ENCODE measurements at places on chromosomes 3 and 15. TPM values are rescaled to one million over a fixed set of nuclear protein-coding genes. Genes with fewer than 3 reads are reported as not detected.

DNA sequence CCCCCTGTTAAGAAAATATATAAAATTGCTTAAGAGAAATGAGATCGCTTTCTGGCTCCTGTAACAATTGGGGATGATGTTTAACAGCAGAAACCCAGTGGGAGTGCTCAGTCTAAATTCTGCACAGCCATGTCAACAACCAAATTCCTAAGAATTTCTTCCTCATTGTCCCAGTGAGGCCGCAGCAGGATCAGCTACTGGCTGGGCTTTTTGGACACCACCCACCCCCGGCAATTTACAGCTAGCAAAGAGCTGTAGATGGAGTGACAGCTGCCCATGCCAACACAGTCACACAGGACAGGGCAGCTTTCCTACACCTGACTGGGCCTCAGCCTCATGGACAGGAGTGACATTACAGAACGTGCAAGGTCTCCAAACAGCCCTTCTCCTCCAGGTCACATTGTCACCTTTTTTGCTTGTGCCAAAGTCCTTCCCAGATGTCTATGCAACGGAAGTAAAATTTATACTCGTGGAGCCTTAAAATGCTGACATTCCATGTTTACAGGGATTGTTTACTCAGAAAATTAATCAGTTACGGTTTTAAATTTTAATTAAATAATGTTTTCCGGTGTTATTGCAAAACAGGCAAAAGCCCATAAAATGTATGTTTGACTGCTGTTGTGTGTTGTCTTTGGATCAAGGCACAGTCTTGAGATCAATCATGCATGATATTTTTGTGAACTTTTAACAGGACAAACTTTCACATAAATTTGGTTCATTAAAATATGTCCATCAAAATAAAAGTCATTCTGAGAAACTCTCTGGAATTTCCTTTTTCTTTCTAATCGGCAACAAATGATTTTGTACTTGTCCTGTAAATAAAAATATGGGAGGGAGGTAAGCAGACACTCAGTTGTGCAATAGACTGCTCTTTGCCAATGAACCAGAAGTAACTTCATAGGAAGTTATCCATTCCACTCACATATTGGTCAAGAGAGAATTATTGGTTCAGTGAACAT, 943.2 kb downstream of the MCTP2 start:
- DNase-seq = peak; percentile 21
- H3K27me3 ChIP-seq = no peaks in the 10 kb centered on the region
- H3K36me3 ChIP-seq = no peaks in the 10 kb centered on the region
- H3K27ac ChIP-seq = no peak overlapping the region
- H3K4me3 ChIP-seq = no peak overlapping the region

GRCh38 chr3:55802816-55803215, 315.7 kb upstream of the WNT5A start:
- no peak for DNase-seq
- no peaks in the 10 kb centered on the region for H3K27me3 ChIP-seq
- H3K4me1 ChIP-seq = no peaks in the 10 kb centered on the region
- H3K4me3 ChIP-seq = no peak overlapping the region

- no peaks in the 10 kb centered on the region for H3K27me3 ChIP-seq
- no peak overlapping the region for H3K27ac ChIP-seq
- no peaks in the 10 kb centered on the region for H3K4me1 ChIP-seq
- H3K36me3 ChIP-seq = peaks cover 9% of the 10 kb centered on the region
- DNase-seq = no peak
These were observed 21.2 kb downstream of the RLBP1 start for GRCh38 chr15:89200182-89200581.

GRCh38 chr3:186760141-186760833, 23.1 kb upstream of the EIF4A2 start:
- no peaks in the 10 kb centered on the region for H3K4me1 ChIP-seq
- no peak overlapping the region for H3K4me3 ChIP-seq
- no peaks in the 10 kb centered on the region for H3K27me3 ChIP-seq
- no peak overlapping the region for H3K27ac ChIP-seq

DNA sequence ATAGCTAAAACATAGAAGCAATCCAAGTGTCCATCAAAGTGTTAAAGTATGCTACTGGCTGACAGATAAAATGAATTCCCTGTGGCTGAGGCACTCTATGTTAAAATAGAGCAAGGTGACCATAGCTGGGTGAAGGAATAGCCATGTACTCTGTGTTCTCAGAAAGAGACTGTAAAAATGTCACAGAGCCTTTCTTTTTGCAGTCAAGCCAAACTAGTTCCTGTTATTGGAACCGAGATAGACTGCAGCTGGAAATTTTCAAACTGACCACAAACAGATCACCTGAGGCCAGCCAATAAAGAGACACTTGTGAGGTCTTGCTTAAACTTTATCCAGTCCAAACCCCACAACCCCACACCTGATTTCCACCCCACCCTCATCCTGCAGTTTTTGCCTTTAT, 422.8 kb upstream of the NAALADL2 start:
- no peaks in the 10 kb centered on the region for H3K36me3 ChIP-seq
- H3K4me1 ChIP-seq = no peaks in the 10 kb centered on the region
- no peak overlapping the region for H3K4me3 ChIP-seq
- peak overlapping the region; percentile 68 for H3K27ac ChIP-seq
- DNase-seq = no peak

- peak overlapping the region; percentile 72 for H3K27ac ChIP-seq
- peaks cover 4% of the 10 kb centered on the region for H3K27me3 ChIP-seq
- no peaks in the 10 kb centered on the region for H3K36me3 ChIP-seq
- DNase-seq = peak; percentile 61
- H3K4me1 ChIP-seq = peaks cover 4% of the 10 kb centered on the region
- no peak overlapping the region for H3K4me3 ChIP-seq
These were observed 41.9 kb downstream of the PLD1 start for GRCh38 chr3:171768281-171768900.

- no peaks in the 10 kb centered on the region for H3K36me3 ChIP-seq
- no peak overlapping the region for H3K4me3 ChIP-seq
- DNase-seq = no peak
- H3K27me3 ChIP-seq = no peaks in the 10 kb centered on the region
- H3K4me1 ChIP-seq = no peaks in the 10 kb centered on the region
- no peak overlapping the region for H3K27ac ChIP-seq
These were observed 420.5 kb downstream of the NSUN3 start for GRCh38 chr3:94483403-94483802.

- peak overlapping the region; percentile 62 for H3K27ac ChIP-seq
- H3K4me1 ChIP-seq = peaks cover 54% of the 10 kb centered on the region
- H3K4me3 ChIP-seq = no peak overlapping the region
- peaks cover 3% of the 10 kb centered on the region for H3K36me3 ChIP-seq
- peak; percentile 78 for DNase-seq
These were observed 5.7 kb downstream of the VGLL4 start for GRCh38 chr3:11637901-11638458.

- no peaks in the 10 kb centered on the region for H3K27me3 ChIP-seq
- peaks cover 3% of the 10 kb centered on the region for H3K36me3 ChIP-seq
- no peak for DNase-seq
- no peak overlapping the region for H3K27ac ChIP-seq
- H3K4me3 ChIP-seq = no peak overlapping the region
These were observed 47.3 kb upstream of the C3orf22 start for GRCh38 chr3:126606001-126606400.

DNA sequence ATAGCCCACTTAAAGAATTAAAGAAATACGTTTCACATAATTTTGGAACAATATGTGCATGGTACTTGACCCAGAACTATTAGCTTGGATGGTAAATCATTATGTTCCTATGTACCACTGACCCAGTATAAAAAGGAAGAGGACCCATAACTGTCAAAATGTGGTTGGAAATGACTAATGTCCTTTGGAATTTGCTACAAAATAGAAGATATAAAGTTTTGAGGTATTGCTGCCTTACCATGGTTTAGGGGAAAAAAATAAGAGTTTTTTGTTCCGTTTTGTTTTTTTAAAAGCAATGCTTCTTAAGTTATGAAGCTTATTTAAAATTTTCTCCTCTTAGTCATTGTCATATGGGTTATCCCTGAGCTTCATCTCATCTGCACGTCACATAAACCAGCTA, 15.8 kb upstream of the TFDP2 start:
- no peak overlapping the region for H3K27ac ChIP-seq
- H3K36me3 ChIP-seq = peaks cover 5% of the 10 kb centered on the region
- no peak overlapping the region for H3K4me3 ChIP-seq
- H3K27me3 ChIP-seq = no peaks in the 10 kb centered on the region

DNA sequence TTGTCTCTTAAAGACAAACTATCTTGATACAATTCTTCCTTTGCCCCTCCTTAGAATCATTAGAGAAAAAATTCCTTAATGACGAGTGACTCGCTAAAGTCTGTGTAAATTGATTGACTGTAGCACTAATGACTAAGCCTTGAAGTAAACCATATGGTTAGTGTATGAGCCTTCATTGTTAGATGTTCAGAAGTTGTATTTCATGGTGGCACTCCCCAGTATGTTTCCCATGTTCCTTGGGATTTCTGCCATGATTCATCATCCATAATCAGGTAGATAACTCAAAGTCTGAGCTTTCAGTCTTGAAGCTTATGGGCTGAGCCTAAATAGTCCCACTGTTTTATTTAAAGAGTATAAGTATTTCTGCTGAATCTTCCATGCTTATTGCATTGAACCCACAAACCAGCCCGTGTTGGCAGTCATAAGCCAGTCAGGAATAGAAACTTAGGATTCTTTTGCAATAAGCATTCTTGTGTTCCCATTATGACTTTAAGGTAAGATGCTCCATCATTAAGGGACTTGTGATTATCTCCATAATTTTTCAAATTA, 371.2 kb upstream of the RARB start:
- no peaks in the 10 kb centered on the region for H3K27me3 ChIP-seq
- peaks cover 25% of the 10 kb centered on the region for H3K4me1 ChIP-seq
- no peak overlapping the region for H3K4me3 ChIP-seq
- H3K36me3 ChIP-seq = no peaks in the 10 kb centered on the region
- no peak overlapping the region for H3K27ac ChIP-seq

DNA sequence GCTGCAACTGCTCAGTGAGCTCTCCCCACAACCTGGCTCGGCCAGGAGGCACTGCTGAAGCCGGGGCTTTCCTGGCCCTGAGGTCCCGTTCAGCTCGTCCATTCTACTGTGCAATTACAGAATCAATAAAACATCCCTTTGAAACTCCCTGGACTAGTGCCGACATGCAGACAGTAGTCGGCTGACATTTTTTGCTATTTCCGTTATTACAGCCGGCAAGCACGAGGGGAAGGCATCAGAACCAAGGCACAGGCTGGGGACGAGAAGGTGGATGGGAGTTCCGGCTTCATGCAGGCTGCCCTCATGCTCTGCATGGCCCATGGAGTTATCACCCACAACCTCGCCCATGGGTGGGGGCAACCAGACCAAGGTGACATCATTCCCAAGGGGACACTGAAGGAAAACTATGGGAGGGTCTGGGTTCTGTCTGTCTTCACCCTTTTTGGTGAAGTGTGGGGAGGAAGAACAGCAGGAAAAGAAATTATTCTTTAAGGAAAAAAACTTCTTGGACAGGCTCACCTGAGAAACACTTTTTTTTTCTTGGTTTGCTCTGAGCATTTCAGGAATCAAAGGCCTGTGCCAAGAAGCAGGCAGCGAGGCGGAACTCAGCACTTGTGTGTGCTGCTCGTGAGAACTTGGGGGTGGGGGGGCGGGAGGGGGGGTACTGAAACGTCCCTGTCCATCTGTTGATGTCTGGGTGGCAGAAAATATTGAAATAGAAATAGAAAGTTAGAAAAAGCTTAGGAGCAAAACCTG, 154.5 kb downstream of the FOXP1 start:
- no peak overlapping the region for H3K4me3 ChIP-seq
- DNase-seq = peak; percentile 52
- no peaks in the 10 kb centered on the region for H3K27me3 ChIP-seq
- H3K27ac ChIP-seq = no peak overlapping the region
- H3K36me3 ChIP-seq = no peaks in the 10 kb centered on the region
- peaks cover 22% of the 10 kb centered on the region for H3K4me1 ChIP-seq

- no peak overlapping the region for H3K27ac ChIP-seq
- DNase-seq = no peak
- H3K4me1 ChIP-seq = no peaks in the 10 kb centered on the region
- H3K36me3 ChIP-seq = no peaks in the 10 kb centered on the region
These were observed 952.6 kb downstream of the AGBL1 start for GRCh38 chr15:87032295-87032694.

- no peak overlapping the region for H3K27ac ChIP-seq
- no peak overlapping the region for H3K4me3 ChIP-seq
- peaks cover 17% of the 10 kb centered on the region for H3K36me3 ChIP-seq
These were observed 78.4 kb upstream of the NR2F2 start for GRCh38 chr15:96252148-96252547.

- peak overlapping the region; percentile 63 for H3K27ac ChIP-seq
- H3K4me3 ChIP-seq = no peak overlapping the region
- no peaks in the 10 kb centered on the region for H3K36me3 ChIP-seq
These were observed 24.4 kb upstream of the RAP2B start for GRCh38 chr3:153137626-153138025.

DNA sequence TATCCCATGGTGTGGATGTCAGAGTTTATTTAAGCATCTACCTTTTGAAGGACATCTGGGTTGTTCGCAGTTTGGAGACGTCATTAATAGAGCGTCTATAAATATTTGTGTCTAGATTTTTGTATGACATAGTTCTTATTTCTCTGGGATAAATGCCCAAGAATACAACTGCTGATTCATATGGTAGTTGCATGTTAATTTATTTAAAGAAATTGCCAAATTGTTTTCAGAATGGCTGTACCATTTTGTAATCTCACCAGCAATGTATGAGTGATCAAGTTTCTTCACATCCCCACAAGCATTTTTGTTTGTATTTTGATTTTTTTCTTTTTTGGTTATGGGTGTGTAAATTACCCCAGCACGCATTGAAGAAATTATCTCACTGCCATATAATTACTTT, 656.9 kb downstream of the NTRK3 start:
- H3K36me3 ChIP-seq = no peaks in the 10 kb centered on the region
- DNase-seq = no peak
- H3K4me3 ChIP-seq = no peak overlapping the region
- H3K27ac ChIP-seq = no peak overlapping the region
- no peaks in the 10 kb centered on the region for H3K27me3 ChIP-seq

GRCh38 chr15:80118956-80119355, 33.8 kb upstream of the FAH start:
- H3K4me1 ChIP-seq = no peaks in the 10 kb centered on the region
- H3K27ac ChIP-seq = no peak overlapping the region
- DNase-seq = no peak
- no peak overlapping the region for H3K4me3 ChIP-seq

GRM2 gene
- total RNA-seq = 0.26 TPM

ELL3 gene
- total RNA-seq = 15.5 TPM

C3orf22 gene
- total RNA-seq = not detected

RAB6B gene
- total RNA-seq = 5.1 TPM

ONECUT1 gene
- total RNA-seq = not detected

FOXB1 gene
- total RNA-seq = not detected

ZIC1 gene
- not detected for total RNA-seq

Data from lung (tissue), 17 donors.